CD4-positive, alpha-beta T cell treated with Interleukin-17A for 1 hour (primary cell): ENCODE measurements at places on chromosomes 3 and 15.

- no peak for DNase-seq
These were observed 42.5 kb downstream of the FEM1B start for GRCh38 chr15:68319997-68320396.

- DNase-seq: peak; percentile 40
These were observed 1.7 kb upstream of the LINGO1 start for GRCh38 chr15:77634266-77634962.

DNA sequence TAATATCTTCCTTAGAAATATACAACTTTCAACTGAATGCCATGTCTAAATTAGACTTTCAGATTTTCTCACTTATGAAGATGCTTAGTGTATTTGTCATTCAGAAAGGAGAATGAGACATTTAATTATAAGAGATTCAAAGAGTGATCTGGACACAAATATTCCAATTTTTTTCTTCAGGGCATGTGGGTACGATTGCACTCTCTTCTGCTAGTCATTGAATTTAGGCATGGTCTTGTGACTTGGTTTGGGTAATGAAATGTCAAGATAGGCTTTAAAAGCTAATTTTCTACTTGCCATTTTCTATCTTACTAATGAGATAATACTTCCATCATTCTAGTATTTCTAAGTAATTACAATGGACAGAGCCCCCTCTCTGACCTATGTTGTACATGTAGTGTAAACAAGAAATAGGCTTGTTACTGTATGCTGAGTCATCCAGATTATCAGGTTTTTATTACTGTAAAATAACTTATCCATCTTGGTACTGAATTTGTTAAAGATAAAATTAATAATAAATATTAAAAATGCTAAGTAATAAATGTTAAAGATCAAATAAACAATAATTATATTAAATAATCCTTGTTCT lies 770.8 kb upstream of the BCHE start:
- DNase-seq: no peak

- DNase-seq: no peak
These were observed 12.0 kb downstream of the SPPL2A start for GRCh38 chr15:50753463-50753862.

- DNase-seq: no peak
These were observed 577.4 kb downstream of the TBL1XR1 start for GRCh38 chr3:176619833-176620232.

DNA sequence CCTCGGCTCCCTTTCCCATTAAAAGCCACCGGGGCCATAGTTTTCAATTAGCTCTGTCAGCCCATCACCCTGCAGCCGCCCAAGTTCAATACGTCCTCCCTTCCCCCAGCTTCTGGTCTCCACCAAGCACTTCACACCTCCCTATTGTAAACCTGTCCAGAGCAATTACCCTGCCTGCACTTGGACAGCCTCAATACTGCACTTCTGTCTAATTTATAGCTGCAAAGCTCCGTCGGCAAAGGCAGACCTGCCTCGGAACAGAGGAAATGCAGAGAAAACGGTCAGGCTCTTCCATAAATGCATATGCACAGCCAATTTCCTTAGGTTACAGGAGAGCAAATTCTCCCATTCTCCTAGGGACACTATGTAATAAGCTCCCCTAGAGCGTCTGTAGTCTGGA lies 21.9 kb downstream of the LRIG1 start:
- no peak for DNase-seq

- DNase-seq: no peak
These were observed 56.0 kb downstream of the KAT2B start for GRCh38 chr3:20096135-20096685.

DNA sequence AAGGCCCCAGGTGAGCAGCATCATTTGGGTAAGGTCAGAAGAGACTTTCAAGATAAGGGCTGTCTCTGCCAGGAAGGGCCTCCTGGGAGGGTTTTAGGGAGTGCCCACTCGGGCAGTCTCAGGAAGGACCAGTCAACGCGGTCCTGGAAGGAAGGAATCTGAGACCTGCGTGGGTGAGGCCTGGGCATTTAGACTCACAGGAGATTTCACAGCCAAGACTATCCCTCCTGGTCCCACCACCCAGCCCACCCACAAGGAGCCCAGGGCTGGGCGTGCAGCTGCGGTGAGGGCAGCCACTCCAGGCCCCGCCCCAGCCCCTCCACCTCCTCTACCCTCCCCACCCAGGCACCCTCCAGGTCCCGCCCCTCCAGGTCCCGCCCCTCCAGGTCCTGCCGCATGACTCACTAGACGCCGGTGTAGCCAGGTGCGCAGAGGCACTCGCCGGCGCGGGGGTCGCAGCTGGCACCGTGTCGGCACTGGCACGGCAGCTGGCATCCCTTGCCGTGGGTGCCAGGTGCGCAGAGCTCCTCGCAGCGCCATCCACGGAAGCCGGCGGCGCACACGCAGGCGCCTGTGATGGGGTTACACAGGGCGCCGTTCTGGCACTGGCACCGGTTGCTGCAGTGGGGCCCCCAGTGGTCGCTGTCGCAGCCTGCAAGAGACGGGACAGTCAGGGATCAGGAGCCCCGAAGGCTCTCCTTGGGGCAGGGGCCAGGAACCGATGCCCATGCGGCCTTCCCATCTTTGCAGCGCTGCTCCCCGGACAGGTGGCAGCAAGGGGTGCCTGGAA lies 112.7 kb downstream of the RAB11A start:
- DNase-seq: peak; percentile 59

GRCh38 chr3:153055779-153056178 lies 106.2 kb upstream of the RAP2B start:
- no peak for DNase-seq

- no peak for DNase-seq
These were observed 204.9 kb downstream of the TIGIT start for GRCh38 chr3:114498539-114499370.

DNA sequence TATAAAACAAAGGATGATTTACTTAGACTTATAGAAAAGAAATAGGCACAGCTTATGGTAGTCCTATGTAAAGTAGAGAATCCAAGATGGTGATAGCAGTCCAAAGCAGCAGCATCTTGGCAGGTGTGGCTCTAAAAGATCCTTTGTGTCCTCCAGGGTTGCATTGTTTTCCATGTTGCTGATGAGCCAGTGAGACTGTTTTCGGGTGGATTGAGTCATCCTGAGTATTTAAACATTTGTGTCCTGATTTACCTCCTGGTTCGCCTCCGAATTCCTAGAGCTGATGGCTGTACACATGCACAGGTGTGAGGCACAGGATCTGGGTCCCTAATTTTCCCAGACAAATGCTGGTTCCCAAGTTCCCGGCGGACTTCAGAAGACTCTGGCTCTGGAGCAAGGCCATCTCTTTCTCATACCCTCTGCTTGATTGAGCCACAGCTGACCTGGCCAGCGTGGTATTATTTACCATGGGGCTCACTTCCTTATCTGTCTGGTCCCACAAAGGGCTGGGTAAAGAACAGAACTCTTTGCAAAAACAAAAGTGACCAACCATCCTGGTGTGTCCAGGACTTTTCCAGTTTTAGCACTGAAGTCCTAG lies 51.0 kb downstream of the ARNT2 start:
- no peak for DNase-seq

DNA sequence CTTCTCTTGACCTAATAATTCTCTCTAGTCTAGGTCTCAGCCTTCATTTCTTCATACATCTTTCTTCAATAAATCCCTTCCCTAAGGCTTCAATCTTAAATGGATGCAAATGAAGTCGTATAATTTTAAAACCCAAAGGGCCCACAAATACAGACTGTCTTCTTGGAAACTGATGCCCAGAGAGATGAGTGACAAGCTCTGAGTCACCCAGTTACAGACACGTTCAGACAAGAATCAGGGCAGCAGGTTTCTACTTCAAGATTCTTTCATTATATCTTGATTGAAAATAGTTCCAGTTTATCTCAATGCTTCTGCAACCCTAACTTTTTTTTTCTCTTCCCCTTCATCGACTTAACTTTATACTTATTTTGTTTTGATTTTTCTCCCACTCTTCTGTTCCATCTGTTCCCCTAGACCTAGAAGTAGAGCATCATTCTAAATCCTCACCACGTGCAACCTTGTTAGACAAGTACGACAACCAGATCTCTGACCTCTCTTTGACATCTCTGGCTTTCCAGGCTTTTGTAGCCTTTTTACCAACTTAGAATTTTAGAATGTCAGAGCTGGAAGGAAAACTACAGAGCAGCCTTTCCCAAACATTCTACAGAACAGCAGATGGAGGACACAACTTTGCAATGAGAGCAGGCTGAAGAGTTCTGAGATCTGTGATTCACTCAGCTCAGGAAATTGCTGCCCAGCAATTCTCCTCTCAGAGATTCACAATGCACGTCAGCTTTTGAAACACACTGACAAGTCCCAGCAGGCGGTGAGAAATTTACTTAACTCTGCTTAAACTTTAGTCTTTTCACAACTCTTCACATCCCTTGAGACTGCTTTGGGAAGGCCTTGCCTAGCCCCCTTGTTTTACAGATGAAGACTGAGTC lies 25.3 kb downstream of the NCEH1 start:
- no peak for DNase-seq

DNA sequence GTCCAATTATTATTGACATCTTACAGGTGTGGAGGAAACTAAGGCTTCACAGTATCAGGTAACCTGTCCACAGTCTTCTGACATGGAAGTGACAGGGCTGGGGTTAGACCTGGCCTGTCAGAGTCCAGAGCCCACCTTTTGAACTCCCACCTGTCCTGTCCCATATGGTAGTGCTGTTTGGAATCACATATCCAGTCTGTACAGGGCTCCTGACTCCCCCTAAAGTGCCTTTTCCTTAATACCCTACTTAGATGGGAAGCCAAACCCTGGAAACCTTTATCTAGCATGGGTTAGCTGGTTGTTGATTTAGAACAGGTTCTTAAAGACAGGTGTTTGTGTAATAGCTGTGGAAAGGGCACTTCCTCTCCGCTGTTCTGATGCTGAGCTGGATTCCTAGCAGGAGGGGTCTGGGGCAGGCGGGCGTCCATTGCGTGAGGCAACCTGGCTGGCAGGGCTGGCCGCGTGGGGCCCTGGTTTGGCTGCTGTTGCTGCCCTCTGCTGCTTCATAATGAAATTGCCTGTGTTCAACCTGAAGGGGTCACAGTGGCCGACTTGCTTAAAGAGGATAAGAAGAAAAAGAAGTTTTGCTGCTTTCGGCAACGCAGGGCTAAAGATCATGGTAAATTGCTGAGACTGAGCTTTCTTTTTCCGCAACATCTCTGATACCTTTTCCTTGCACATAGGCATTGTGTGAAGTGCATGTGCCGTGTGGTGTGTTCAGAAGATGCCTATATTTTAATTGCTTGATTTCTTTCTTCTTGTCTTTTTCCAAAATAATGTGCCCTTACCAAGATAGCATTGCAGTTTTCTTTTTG lies 136.2 kb downstream of the CHDH start:
- DNase-seq: peak; percentile 56

GRCh38 chr3:21185816-21186314 lies 565.1 kb downstream of the ZNF385D start:
- no peak for DNase-seq

DNA sequence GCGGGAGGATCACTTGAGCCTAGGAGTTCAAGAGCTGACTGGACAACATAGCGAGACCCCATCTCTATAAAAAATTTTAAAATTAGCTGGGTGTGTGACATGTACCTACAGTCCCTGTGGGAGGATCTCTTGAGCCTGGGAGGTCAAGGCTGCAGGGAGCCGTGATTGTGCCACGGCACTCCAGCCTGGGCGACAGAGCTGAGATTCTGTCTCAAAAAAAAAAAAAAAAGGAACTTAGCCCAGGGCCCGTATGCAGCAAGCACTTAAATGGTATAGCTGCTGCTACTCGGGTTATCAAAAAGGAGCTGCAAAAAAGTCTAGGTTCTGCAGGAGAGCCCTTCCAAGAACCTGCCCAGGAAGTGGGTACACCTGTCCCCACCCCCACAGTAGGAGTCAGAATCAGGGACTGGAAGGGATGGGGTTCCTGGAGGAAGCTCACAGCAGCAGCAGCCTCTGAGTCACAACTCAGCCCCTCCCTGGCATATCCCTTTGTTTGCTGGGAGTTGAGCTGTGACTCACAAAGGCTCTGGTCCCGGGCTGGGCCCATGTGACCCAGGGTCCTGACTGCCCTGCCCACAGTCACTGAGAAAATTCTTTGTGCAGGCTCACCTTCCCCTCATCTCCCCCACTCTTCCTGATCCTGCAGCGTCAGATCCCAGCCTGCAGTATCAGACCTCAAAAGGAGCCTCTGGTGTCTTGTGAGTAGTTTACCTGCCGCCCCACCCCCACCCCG lies at the start of gene SPATA12:
Gene SPATA12, plus strand, starts transcription at position 576 of the 733 bp plus-strand sequence. CDS start 13,031 bp downstream, outside the sequence.
- no peak for DNase-seq

DNA sequence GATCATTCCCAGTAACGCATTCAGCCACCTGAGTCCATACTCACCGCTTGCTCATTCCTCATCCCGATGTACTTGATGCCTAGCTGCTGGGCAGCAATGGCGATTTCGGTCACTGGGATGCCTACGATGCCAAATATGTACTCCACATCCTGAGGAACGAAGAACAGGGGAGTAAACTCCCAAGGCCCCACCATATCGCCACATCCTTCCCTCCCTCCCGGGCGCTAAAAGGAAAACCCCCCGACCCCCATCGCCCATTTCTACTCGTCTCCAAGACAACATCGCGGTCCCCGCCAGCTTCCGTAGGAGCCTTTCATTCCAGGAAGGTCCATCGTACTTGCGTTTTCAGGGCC lies 347 bp downstream of the HACL1 start:
- DNase-seq: no peak

DNA sequence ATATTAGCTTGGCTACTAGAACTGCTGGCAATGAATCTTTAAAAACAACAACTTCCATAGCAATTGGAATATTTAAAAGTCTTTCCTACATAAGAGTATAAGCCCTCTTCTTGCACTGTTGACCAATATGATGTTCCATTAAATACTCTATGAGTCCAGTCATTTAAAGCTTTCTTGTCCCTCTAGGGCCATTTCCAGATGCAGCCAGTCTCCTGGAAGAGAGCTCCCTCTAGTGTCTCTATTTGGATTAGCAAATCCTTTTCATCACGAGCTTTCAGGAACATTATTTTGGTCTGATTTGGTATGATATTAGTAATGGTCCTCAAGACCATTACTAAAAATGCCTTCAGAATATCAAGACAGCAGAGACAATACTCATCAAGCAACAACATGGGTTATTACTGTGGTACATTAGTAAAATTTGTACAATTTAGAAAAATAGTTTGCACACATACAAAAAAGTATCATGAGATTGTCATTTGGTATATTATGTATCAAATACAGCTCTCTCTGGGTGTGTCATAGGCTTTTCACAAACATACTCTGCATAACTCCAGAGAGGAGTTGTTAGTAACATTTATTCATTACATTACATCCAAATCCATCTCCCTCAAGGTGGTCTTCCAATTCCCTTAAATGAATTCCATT lies 101.3 kb downstream of the DPH6 start:
- peak; percentile 35 for DNase-seq

DNA sequence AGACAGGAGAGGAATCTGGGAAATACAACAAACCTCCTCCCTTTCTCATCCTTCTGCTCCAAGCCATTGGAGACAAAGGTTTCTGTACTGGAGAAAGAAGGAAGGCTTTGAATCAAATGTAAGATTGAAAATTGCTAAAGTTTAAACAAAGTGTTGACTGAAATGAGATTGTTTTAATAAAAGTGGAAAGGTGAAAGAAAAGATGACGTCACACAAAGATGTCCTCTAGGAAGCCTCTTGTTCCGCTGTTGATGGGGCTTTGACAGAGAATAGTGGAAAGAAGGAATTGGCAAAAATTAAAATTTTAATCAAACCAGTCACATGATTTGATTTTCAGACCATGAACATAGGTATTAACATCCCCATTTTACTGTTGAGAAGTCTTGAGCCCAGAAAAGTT lies 967.6 kb downstream of the NAALADL2 start:
- no peak for DNase-seq
